ENCODE measurements at places on chromosomes 1 and 21. TPM values are rescaled to one million over a fixed set of nuclear protein-coding genes. Genes with fewer than 3 reads are reported as not detected.
A peak's percentile ranks its signal among the peaks of the same experiment; 100 is the strongest.

DNA sequence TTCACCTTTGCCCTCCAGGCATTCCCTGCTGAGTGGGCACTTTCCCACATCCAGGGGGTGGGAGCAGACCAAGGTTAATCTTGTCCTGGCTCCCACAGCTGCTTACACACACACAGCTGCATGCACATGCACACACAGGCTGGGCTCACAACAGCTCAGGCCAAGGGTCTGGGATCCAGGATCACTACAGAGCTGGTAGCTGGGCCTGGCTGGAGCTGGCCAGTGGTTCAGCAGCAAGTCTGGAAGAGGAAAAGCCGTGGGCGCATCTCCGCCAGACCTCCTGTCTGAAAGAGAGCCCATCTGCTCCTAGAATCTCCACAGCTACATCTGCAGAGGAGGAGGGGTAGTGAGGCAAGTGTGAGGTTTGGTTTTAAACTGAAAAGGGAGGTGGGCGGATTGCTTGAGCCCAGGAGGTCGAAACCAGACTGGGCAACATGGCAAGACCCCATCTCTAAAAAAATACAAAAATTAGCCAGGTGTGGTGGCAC, 3.8 kb downstream of the CDK18 start:
- no peak overlapping the region for H3K27ac ChIP-seq
- H3K4me1 ChIP-seq, result peaks cover 8% of the 10 kb centered on the region
- H3K27me3 ChIP-seq, result no peaks in the 10 kb centered on the region
- H3K36me3 ChIP-seq, result no peaks in the 10 kb centered on the region

GRCh38 chr1:238319957-238320356, 429.2 kb upstream of the ZP4 start:
- H3K27ac ChIP-seq, result no peak overlapping the region
- no peaks in the 10 kb centered on the region for H3K4me1 ChIP-seq
- no peak overlapping the region for H3K4me3 ChIP-seq
- H3K36me3 ChIP-seq, result no peaks in the 10 kb centered on the region

DNA sequence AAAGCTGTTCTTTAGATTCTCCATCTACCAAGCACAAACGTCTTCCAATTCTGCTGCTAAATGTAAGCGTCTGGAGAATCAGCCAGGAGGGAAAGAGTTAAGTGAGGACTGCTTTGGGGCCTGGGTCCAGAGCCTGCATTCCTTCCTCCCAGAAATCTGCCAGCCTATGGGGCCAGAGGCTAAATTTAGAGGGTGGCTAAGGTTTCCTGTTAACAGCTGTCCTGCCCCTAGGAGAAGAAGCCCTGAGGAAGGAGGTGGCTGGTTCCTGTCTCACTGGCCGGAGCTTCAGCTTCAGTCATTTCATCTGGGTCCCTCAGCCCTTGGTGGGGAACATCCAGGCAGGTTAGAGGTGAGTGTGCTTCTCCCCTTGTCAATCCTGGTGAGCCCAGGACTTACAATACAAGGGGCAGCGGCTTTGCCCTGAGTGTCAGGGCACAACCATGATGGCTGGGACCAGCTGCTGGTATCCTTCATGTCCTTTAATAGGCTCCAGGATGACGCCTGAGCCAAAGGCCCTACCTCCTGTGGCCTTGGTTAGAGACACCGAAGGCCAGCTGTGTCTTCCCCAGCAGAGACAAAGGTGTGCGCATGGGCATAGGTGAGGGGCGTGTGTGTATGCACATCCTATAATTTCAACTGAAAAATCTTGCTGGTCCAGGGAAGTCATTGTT, at the start of gene STYXL2:
STYXL2 (plus strand) TSS at position 230 of the 671 bp plus-strand sequence. CDS start 775 bp downstream, outside the sequence.
- H3K4me1 ChIP-seq, result peaks cover 20% of the 10 kb centered on the region
- H3K27ac ChIP-seq, result peak within 1 kb of the TSS; percentile 77
- no peaks in the 10 kb centered on the region for H3K27me3 ChIP-seq
- no peaks in the 10 kb centered on the region for H3K36me3 ChIP-seq

DNA sequence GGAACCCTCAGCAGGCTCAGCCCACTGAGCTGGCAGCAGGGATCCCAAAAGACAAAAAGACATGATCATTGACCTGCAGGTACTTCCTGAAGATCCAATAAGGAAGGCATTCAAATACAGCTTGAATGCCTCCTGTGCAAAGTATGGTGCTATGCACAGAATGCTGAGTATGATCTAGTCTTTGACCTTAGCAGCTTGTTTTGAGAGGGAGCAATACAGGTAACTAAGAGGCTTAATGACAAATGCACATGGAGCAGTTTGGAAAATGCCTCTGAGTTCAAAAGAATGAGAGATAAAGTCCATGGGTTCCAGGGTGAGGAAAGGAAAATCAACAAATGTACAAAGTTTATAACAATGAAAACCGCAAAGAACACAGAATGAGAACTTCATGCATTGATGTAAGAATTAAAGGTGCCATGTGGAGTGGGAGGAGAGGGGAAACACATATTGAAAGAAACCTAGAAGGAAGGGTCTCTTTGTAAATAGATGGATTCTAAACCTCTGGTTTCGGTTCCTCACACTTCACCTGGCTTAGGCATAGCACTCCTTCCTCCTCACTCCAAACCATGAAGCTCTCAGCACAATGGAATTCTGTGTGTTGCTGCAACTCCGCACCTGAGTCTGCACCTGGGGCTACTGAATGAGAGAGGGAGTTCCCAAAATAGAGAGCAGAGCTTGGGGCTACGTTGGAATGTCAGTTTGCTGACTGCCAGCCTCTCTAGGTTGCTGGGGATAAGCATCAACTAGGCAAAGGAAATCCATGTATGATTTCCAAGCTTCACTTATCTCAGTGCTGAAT, 77.6 kb downstream of the PLXNA2 start:
- no peaks in the 10 kb centered on the region for H3K27me3 ChIP-seq
- H3K4me3 ChIP-seq, result no peak overlapping the region
- DNase-seq, result no peak
- peaks cover 58% of the 10 kb centered on the region for H3K4me1 ChIP-seq
- H3K27ac ChIP-seq, result no peak overlapping the region

- no peaks in the 10 kb centered on the region for H3K4me1 ChIP-seq
- no peaks in the 10 kb centered on the region for H3K27me3 ChIP-seq
- no peak for DNase-seq
- H3K4me3 ChIP-seq, result no peak overlapping the region
- H3K27ac ChIP-seq, result no peak overlapping the region
These were observed 156.2 kb upstream of the SPAG17 start for GRCh38 chr1:118340928-118341910.

GRCh38 chr1:180863158-180863775, 49.4 kb upstream of the KIAA1614 start:
- peaks cover 3% of the 10 kb centered on the region for H3K4me1 ChIP-seq
- no peak for DNase-seq
- H3K27me3 ChIP-seq, result no peaks in the 10 kb centered on the region
- no peak overlapping the region for H3K27ac ChIP-seq
- no peaks in the 10 kb centered on the region for H3K36me3 ChIP-seq

DNA sequence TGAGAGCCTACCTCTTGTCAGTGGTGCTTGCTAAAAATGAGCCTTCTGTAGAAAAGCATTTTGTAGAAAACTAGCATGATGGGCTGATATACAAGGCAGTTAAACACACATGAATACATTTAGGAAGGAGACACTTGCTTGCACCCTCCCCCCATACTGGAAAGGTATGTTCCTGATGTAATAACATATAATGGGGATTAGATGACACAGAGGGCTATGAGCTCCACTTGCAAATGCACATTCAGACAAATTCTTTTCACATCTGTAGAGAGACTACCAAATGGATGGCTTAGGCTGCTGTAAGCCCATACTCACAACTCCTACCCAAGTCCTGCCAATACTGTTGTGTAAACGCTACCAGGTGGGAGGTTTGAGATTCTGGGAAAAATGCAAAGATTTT, 634.0 kb downstream of the SMYD3 start:
- DNase-seq, result no peak
- peaks cover 25% of the 10 kb centered on the region for H3K4me1 ChIP-seq
- H3K4me3 ChIP-seq, result no peak overlapping the region
- no peak overlapping the region for H3K27ac ChIP-seq
- no peaks in the 10 kb centered on the region for H3K27me3 ChIP-seq

ALX3 gene
- total RNA-seq, result not detected

MYOC gene
- 5.7 TPM for total RNA-seq
